Brain pericyte (primary cell): ENCODE measurements at places on chromosomes 16 and 17.

GRCh38 chr17:81934850-81935708 is 2.0 kb downstream of the PYCR1 start:
- DNase-seq, result no peak

DNA sequence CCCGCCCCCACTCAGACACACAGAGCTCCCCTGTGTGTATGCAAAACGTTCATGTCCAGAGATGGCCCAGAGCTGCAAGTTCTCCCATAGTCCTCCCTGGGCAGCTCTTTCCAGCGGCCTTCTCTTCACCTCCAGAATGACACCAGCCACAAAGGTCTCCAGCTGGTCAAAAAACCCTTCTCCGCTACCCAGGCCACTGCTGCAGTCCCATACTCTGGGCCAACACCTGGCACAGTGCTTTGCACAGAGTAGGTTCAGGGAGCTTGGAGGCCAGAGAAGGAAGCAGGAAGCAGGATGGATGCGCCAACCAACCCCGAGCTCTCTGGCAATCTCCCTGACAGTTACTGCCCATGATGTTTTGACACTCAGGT is 1.1 kb upstream of the STAT5B start:
- no peak for DNase-seq

GRCh38 chr17:64131606-64132270 is 1.8 kb upstream of the ERN1 start:
- DNase-seq, result no peak

GRCh38 chr17:48530887-48531272 is at the start of gene HOXB1:
HOXB1 (minus strand) TSS chr17:48531011; CDS start chr17:48530904, 107 bp downstream.
- no peak for DNase-seq

GRCh38 chr17:55053855-55054254 is 85.3 kb downstream of the STXBP4 start:
- no peak for DNase-seq

GRCh38 chr16:80935691-80936090 is 71.0 kb downstream of the CMC2 start:
- no peak for DNase-seq

- DNase-seq, result no peak
Measured at GRCh38 chr17:72143245-72143644, 22.4 kb downstream of the SOX9 start.

DNA sequence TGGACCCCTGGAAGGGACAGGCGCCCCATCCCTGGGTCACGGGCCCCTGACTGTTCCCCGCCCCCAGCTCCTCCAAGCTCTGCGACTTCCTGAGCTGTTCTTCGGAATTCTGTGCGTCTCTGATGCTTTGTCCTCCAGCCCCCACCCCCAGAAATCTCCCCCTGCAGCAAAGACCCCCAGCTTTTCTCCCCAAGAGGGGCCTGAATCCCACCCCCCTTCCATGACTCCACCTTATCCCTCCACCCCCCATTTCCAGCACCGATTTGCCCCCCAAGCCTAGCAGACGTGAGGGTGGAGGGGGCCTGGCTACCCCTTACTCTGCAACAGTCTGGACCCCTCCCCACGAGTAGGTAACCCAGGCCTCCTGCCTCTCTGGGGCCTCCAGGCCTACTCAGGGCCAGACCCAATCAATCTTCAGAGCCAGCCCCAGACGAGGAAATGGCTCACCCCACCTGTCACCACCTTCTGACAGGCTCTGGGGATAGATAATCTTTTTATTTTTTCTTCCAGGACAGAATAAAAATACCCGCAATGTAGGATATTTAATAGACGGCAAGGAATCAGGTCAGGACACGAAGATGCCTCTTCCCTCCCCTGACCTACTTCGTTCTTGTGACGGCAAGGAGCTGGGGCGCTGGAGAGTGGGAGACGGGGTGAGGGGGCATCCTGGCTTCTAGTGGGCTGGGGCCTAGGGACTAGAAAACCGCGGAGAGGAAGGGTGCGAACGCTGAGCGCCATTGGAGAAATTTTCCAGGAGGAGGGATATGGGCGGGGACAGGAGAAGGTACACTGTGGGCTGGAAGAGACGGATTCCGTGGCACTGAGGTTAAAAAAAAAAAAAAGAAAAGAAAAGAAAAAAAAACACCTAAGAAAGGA is 744 bp upstream of the PLXDC1 start:
- DNase-seq, result no peak

- no peak for DNase-seq
Measured at GRCh38 chr17:73155410-73156165, 9.2 kb upstream of the SSTR2 start.

GRCh38 chr16:49474741-49475140 is 101.1 kb downstream of the C16orf78 start:
- DNase-seq, result no peak

DNA sequence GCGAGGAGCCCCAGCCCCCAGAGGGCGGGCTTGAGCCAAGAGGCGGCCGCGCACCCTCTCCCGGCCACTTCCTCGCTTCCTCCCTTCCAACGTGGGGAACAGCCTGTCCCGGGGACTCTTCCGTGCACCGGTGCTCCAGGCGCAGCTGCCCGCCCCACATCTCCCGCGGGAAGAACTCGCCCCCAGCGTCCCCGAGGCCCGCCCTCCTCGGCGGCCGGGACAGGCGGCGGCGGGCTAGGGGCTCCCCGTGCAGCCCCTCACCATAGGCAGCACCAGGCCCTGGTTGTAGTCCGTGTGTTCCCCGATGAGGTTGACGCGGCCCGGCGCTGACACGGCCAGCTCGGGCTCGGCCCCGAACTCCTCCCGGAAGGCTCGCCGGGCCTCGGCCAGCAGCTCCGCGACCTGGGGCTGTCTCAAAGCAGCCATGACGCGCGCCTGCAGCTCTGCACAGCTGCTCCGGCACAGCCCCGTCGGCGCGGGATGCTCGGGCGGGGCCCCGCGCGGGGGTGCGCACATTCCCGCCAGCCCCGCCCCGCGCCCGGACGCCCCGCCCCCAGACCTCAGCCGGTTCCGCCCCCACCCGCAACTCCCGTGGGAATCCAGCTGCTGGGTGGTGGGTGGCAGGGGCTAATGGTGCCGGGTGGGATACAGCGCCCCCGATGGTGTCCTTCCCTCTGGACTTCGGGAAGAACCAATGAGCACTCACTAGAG is at the start of gene GALK1:
GALK1 (minus strand) TSS at position 482 of the 711 bp plus-strand sequence; CDS start at position 426, 56 bp downstream.
- DNase-seq, result no peak

- no peak for DNase-seq
Measured at GRCh38 chr16:75624921-75625334, 1.8 kb upstream of the ADAT1 start.

DNA sequence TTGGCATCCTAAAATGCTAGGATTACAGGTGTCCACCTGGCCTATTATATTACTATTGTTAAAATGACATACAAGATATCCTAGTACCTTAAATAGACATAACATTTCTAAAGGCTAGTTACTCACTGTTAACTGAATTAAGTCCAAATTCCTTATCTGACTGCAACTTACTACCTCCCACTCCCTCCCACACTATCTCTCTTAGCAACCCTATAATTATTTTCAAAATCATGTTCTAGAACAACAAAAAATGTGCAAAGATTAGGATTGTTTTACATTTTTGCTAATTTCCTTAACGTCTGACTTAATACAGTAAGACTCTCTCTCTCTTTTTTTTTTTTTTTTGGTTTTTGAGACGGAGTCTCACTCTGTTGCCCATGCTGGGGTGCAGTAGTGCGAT is 2.2 kb upstream of the ATF7IP2 start:
- DNase-seq, result no peak

GRCh38 chr16:81497690-81498089 is 53.1 kb downstream of the CMIP start:
- DNase-seq, result no peak
